ENCODE measurements at places on chromosomes 2 and 18.

DNA sequence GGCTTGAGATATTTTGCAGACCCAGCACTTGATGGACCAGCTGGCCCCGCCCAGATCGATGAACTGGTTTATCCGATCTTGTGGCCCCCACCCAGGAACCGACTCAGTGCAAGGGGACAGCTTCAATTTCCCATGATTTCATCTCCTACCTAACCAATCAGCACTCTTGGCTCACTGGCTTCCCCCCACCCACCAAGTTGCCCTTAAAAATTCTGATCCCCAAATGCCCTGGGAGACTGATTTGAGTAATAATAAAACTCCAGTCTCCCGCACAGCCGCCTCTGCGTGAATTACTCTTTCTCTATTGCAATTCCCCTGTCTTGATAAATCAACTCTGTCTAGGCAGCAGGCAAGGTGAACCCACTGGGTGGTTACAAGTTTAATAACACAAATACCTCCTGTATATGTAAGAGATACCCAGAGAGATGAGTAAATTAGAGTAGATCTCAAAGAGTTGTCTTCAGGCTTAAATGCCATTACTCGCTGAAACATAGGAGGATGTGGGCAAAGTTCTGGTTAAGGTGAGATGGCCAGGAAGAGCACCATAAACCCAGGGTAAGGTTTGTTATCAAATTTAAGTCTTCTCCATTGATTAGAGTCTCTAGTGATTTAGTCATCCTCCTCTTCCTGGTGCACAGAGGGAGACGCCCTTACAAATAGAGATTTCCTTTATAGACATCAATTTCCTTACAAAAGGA lies 222.8 kb downstream of the ARL4C start:
- DNase-seq = no peak

DNA sequence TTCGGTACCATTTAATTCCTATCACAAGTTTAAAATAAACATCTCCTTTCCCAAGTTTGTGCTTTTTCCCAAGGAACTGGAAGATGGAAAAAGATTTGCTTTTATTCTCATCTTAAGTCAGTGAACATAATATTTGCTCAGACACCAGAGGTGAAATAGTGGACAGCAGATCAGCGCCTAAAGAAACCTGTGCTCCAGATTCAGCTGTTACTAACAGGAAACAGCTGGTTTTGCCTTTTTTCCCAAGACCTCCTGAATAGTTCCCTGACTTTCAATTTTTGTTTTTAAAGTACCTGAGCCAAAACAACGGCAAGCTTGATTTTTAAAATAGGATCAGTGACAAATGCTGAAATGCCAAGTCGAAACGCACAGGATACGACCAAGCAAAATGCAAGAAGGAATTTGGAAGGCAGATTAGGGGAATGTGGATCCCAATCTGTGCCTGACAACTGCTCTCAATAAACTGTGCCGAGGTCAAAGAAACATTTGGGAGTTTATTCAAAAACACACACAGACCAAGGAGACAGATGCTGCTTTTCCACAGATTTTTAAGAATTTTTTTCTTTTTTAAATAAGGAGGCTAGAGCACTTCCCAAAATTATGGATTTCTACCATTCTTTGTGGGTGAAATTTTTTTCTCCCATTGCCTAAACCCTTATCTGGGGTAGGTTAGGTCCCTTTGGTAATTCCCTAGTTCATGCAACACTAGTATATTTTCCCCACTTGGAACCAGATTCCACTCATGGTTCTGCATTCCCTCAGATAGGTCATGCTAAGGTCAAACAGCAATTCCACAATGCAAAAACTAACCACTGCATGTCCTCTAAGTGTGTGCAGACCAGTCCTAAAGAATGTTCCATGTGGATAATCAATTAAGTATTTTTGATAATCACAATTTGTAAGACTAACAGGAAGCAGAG lies 121.5 kb upstream of the PDE1A start:
- DNase-seq = no peak

GRCh38 chr2:109376796-109377495 lies 236.8 kb downstream of the SEPTIN10 start:
- DNase-seq = no peak

DNA sequence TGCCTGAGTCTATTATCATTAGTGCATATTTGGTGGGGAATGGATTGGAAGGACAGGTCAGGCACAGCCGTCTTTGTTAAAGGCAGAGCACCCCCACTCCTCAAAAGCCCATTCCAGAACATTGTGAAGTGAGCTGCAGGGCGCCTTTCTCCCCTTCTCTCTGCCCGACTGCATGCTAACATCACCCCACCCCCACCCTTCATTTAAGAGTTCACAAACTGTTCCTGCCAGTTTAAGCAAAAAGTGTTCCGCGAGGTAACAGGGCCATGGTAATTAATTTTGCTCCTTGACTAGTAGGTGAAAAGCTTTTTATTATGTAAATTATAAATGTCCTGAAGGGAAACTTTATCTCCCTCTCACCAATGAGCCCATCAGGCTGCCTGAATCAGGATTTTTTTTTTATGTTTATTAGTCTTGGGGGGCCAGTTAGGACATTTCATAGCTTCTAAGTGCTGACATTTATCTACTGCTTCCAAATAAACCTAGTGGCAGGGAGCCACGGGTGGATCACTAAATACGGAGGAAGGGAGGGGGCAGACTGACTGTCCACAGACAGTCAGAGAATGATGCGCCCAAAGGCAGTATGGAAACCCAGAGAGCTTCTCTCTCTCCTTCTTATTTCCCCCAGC lies 99.4 kb downstream of the FTCDNL1 start:
- no peak for DNase-seq

DNA sequence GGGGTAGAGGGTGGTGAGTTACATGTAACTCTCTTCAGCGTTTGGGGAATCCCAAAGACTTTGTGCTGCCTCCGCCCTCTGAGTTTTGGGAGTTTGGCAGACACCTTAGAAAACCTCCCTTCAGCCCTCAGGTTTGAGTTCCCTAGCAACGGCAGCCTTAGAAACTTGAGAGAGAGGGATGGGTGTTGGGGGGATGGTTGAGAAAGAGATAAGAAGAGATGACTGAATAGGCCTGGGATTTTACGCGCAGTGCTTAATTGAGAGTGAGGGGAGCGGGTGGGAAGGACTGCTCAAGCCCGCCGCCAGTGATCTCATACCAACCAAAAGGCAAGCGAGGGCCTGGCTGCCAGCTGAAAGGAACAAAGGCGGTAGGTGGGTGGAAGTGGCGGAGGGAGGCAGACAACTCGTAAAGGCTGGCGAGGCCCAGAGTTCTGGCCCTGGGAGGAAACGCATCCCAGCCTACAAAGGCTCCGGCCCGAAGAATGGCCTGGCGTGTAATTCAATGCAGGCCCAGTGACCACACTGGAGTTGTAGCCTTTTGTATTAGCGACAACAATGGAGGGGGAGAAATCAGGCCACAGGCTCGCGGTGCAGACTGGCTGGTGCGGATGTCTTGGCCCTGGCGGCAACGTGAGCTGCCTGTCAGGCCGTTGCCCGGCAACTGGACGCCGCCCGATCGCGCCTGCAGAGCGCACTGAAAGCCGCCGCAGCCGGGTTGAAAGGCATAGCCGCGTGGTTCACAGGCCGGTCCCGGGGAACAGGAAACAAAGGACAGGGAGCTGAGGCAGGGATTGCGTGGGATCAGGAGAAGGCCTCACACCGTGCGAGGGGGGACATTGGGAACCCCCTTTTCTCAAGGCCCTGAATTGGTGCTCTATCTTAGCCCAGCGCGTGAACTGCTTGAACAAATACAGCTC lies 39.9 kb upstream of the DARS1 start:
- no peak for DNase-seq

DNA sequence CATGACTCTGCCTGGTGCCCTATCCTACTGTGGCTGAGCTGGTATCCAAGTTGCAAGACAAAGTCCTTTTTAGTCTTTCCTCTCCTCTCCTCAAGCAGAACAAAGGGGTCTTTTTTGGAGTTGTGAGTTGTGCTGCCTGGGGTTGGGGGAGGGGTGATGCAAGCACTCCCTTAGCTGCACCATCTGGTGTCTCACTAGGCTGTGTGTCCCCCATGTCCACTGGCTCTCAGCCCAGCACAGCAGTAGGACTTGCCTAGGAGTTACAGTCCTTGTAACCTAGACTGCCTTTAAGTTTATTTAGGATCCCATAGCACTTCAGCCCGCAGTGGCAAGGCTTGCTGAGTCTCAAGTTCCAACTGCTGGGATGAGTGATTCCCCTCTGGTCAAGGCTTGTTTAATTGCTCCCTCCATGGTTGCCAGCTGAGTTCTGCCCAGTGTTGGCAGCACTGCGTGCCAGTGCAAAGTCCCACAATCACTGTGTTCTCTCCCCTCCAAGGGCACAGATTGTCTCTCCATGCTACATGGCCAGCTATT lies 13.2 kb upstream of the ILKAP start:
- no peak for DNase-seq

- DNase-seq = no peak
Measured at GRCh38 chr2:136394136-136395060, 276.4 kb upstream of the CXCR4 start.

GRCh38 chr2:99822474-99823207 lies 319.7 kb downstream of the AFF3 start:
- no peak for DNase-seq

DNA sequence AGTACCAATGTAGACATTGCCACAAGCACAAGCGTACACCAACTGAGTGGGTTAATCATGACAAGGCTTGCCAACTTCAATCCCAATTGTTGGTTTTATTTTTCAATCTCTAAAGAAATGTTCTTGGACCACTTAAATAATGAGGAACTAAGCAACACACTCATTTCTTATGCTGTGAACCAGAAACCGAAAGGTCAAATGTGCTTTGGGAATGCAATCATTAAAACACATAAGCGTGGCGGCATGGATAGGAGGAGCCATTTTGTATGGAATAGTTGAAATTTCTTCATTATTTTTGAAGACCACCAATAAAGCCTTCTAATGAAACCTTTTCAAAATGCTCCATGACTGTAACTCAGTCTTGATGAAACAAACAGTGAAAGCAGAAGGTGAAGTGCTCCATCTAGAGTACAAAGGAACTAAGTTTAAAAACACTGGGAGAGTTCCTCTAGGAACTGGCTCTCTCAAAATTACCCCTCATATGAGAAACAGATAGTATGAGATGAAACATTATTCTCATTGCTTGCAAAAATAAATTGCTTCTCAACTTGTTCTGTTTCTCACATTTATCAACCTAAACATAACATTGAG lies 113.2 kb upstream of the CHST9 start:
- DNase-seq = no peak

- no peak for DNase-seq
Measured at GRCh38 chr18:53755914-53756609, 468.4 kb downstream of the MBD2 start.
